Right renal pelvis (tissue), 4 donors: ENCODE measurements at places on chromosomes 5 and 9. TPM values are rescaled to one million over a fixed set of nuclear protein-coding genes. Genes with fewer than 3 reads are reported as not detected.

F2R gene
- 81.5 TPM for polyA plus RNA-seq

DPYSL3 gene
- 38.8 TPM for polyA plus RNA-seq

SMIM33 gene
- polyA plus RNA-seq = not detected

EGFLAM gene
- 10.2 TPM for polyA plus RNA-seq

GABRB2 gene
- polyA plus RNA-seq = 1.9 TPM

GARNL3 gene
- 15.2 TPM for polyA plus RNA-seq

NUDT12 gene
- 27.5 TPM for polyA plus RNA-seq

OLFML2A gene
- 34.5 TPM for polyA plus RNA-seq

- no peak for DNase-seq
These were observed 235.6 kb upstream of the RPS23 start for GRCh38 chr5:82513738-82514137.

DNA sequence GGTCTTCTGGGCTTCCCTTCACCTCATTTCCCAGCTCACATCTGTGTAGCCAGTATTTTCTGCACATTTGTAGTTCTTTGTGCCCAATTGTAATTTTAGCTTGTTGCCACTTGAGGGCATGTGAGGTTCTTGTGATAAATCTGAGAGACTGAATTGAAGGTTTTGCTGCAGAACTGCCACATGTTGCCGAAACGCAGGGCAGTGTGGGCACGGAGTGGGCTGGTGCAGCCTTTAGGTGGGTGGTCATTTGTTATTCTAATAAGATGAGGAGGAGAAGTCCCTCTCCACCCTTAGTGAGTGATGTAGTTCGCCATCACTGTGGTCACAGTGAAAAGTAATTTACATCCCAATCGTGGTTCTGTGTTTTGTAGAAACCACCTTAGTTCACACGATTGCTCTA, 21.2 kb downstream of the OTULIN start:
- no peak for DNase-seq

DNA sequence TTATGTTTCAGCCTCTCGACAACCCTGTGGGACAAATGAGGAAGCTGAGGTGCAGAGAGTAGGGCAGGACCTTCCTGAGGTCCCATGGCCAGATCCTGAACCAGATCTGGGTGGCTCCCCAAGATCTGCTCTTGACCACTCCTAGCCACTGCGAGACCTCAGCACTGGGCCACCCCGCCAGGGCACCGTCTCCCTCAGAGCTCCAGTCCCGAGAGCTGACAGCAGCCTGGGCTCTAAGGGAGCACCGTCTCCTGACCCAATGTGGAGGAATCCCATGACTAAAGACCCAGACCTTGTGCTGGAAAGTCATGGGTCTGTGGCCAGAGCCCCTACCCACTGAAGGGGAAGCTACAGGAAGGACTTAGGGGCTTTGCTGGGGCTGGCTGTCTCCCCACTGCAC, 4.5 kb upstream of the LMX1B start:
- DNase-seq = no peak

- DNase-seq = no peak
These were observed 70.6 kb downstream of the SPIN1 start for GRCh38 chr9:88458716-88459465.

GRCh38 chr5:144832416-144832815, 661.7 kb downstream of the KCTD16 start:
- no peak for DNase-seq

DNA sequence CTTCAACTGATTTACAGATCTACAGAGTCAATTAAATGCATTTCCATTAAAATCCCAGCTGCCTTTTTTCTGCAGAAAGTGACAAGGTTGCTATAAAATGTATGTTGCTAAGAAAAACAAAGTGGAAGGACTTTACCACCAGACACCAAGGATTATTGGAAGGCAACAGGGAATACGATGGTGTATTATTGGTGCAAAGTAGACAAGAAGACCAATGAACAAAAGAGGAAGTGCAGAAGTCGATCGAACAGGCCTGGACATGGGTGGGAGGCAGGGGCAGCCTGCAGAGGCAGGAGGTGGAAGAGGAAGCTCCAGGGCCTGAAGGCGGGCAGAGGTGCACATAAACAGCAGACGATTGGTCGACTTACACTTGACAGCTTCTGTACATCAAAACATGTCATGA, 10.6 kb upstream of the SLC6A19 start:
- DNase-seq = no peak

DNA sequence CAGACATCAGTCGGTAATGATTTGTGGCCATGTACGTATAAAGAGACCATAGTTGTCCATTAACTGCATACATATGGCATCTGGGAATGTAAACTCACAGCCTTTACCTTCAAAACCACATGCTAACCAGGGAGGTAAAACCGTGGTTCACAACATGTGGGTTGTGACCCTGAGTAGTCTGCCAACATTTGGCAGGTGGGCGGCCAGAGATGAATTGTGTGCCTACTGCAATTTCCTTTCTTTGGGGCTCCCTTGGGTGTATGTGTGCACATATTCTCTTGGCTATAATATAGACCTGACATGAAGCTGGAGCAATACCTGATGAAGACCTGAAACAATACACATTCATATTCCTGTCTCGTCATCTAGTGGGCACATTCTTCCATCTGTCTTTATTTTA, 396.0 kb downstream of the MLLT3 start:
- no peak for DNase-seq

DNA sequence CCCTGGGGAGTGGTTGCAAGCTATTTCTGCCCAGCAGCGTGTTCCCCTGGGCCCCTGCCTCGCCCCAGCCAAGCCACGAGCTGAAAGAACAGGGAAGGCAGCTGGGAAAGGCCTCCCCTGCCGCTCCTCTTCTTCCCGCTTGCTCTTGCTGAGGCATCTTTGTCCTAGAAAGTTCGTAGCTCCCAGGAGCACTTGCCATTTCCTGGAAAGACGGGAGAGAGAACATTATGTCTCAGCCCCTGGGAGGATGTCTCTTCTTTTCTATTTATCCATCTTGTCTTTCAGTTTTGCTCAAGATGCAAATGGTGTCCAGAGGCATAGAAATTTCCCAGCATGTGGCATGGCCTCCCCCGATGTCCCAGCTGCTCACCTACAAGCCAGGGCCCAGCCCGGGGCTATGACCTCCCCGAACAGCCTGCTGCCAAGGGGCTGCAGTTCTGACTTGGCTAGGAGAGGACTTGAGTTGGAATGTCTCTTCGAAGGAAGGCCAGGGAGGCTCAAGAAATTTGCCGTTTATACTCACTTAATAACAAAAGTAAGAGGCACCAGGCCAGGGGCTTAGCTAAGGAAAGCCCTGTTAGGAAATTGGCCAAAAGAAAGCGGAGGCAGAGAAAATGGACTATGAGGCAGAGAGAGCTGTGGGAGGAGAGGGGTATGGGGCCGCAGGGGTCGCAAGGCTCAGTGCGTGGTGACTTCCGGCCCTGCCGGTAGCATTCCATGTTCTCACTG, 87.3 kb downstream of the LIFR start:
- no peak for DNase-seq

GRCh38 chr5:90881626-90882150, 323.1 kb downstream of the ADGRV1 start:
- DNase-seq = no peak

DNA sequence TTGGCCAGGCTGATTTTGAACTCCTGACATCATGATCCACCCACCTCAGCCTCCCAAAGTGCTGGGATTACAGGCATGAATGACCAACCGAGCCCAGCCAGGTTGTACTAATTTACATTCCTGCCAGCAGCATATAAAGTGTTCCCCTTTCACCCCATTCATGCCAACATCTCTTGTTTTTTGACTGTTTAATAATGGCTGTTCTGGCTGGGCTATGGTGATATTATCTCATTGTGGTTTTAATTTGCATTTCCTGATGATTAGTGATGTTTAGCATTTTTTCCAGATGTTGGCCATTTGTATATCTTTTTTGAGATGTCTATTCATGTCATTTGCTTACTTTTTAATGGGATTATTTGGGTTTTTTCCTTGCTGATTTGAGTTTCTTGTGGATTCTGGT, 87.3 kb downstream of the INVS start:
- DNase-seq = no peak

- no peak for DNase-seq
These were observed 340.4 kb upstream of the SEMA6A start for GRCh38 chr5:116914869-116915504.

- DNase-seq = no peak
These were observed 10.2 kb downstream of the NDUFAF2 start for GRCh38 chr5:60955239-60955638.

DNA sequence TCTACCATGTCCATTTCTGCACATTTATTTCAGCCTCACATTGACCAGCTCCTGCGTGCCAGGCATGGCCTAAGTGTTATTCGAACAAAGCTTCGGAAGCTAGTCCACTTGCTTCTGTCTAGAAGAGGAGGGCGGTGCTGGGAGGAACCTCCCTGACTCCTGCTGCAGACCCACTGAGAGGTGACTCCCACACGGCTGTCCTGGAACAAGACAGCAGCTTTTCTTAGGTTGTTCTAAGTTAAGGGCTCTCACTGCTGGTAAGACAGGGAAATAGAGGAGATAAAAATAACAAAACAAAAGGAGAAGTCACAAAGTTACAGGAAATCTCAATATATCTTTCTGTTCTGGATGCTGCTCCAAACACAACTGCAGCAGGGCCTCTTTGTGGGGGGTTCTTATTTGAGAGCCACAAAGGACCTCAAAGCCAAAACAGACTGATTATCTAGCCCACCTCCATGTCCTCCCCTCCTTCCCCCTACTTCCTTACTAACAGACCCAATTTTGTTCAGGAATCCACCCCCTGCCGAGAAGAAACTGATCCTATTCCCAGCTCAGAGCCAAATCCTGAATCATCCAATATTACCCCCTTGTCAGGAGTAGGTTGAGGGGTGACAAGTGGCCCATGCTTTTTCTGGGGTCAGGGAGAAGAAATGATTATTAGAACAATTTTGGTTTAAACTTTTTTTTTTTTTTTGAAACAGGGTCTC, 28.4 kb upstream of the KCNIP1 start:
- DNase-seq = no peak

- DNase-seq = no peak
These were observed 40.8 kb upstream of the SLCO6A1 start for GRCh38 chr5:102539562-102539961.

GRCh38 chr5:125209650-125210049, 463.2 kb upstream of the ZNF608 start:
- no peak for DNase-seq

DNA sequence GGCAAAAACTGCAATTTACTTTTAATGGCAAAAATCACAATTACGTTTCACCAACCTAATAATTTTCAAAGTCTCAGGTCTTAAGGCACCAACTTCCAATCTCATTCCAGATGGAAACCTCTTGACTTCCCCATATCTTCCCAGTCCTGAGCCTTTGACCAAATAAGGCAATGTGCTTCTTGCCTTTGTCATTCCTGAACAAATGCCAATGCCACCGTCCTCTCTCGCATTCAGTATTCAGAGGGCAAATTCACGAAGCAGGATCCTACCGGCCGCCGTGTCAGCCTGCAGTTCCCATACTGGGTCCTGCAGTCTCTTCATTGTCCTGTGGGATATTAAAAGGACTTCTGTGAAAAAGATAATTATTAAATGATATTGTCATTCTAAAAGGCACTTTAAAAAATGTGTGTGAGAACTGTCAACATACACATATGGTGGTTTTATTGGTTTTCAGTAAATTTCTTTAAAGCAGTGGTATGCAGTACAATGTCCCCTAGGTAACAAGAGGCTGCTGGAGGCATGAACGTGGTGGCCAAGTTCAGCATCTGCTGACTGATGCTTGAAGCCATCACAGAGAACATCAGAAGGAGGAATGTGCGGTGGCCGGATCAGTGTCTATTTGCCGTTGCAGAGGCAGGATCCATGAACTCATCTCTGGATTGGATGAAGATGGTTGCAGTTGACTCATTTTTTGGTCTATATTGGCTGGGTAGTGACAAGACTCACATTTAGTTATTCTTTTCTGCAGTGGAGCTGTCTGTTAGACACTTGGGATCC, 101.4 kb upstream of the IRX4 start:
- no peak for DNase-seq

DNA sequence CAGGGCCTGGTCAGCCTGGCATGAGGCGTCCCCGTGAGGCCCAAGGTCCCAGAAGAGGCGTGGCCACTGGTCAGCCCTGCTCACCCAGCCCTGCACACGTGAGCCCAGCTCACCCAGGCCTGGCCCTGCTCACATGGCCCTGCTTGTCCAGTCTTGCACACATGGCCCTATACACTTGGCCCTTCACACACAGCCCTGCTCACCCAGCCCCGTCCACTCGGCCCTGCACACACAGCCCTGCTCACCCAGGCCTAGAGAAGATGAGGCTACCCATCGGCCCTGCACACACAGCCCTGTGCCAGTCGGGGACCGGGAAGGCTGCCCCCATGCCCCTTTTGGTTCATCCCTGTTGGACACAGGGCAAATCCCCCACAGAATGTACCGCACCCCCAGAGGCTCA, 28.4 kb downstream of the ZDHHC11B start:
- DNase-seq = no peak

- no peak for DNase-seq
These were observed 133.7 kb downstream of the WNK2 start for GRCh38 chr9:93317495-93318094.

DNA sequence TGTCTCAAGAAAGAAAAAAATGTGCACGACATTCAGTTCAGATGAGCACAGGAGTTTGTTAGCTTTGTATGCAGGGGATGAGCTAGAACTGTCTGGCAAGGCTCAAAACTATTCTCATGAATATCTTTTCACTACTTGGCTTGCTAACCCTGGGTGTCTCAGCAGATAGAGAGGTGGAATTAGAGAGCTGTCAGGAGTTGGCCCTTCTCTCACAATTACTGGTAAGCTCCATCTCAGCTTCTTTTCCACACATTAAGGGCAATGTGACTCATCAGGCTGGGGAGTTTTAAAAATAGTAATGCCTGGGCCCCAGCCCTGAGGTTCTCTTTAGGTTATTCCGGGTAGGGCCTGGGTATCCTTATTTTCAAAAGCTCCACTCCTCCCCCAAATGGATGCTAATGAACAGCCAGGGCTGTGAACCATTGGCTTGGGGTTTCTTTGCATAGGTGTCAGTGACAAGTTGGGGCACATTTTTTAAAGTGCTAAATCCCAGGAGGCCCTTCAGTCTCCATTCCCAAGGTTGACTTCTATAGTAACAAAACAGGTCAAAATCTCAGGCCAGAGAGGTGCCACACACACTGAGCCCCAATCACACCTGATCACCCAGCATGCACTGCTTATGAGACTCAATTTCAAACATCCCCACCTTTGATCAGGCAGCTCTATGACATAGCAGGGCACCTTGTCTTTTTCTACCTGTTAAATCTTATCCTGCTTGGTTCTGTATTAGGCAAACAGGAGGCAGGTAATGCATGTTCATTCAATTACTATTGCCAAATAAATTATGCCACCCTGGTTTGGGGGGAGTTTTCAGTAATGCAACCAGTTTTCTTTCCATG, 239.7 kb upstream of the DAP start:
- DNase-seq = no peak

DNA sequence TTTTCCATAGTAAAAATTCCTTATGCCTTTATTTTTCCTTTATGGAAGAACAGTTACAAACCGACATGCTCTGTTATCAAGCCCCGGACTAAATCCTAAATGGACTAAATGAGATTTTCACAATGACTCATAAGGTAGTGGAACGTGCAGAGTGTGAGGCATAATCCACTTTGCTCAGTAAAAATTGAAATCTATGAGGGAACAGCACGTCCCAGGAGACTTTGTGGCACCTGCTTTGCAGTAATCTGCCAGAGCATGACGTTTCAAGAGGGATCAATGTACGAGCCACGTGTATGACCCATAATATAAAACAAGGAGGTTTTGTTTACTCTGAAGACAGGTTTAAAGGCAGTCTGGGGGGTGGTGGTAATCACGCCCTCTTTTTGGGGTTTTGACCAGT, 83.8 kb upstream of the GNA14 start:
- no peak for DNase-seq

GRCh38 chr9:76537150-76537646, 78.2 kb downstream of the GCNT1 start:
- DNase-seq = no peak
